ENCODE measurements at places on chromosomes 13 and 19.
A peak's percentile ranks its signal among the peaks of the same experiment; 100 is the strongest.

DNA sequence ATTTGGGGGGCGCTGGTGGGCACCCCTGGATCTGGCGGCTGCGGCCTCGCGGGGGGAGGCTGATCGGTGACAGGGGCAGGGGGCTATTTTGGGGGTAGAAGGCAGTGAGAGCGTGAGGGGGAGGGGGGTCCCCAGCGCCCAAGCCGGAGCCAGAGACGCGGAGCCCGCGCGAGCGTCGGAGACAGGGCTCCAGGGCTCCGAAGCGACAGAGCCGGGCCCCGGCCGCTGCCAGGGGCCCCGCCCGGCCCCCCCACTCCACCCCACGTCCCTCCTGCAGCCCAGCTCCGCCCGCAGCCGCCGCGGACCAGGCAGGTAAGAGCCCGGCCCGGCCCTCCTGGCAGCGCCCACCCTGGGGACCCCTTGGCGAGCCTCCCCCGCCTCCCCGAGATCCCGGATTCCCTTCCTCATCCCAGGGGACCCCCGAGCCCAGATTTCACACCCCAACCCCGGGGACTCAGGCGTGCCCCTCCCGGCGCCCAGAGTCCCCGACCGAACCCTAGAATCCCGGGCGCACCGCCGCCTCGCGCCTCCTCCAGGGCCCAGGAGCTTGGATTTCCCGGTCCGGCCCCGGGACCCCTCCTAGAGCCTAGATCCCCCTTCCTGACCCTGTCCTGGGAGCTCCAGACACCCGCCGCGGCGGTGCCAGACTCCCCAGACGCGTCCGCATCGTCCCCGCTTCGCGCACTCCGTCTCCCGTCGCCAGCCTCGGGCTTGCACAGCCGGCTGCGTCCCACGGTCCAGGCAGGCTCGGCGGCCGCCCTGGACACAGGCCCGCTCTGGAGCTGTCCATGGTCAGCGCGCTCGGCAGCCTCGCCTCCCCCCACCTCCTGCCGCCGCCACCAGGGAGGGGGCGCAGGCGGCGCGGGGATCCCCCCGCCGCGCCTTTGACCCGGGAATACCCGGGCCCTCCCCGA is at the start of gene PPFIA3:
Gene PPFIA3 (plus strand): TSS at position 134 of the 914 bp plus-strand sequence. CDS start 8,330 bp downstream, outside the sequence.
- DNase-seq = no peak

- no peak for DNase-seq
Observed at GRCh38 chr19:18865973-18866799, 29.8 kb downstream of the CERS1 start.

DNA sequence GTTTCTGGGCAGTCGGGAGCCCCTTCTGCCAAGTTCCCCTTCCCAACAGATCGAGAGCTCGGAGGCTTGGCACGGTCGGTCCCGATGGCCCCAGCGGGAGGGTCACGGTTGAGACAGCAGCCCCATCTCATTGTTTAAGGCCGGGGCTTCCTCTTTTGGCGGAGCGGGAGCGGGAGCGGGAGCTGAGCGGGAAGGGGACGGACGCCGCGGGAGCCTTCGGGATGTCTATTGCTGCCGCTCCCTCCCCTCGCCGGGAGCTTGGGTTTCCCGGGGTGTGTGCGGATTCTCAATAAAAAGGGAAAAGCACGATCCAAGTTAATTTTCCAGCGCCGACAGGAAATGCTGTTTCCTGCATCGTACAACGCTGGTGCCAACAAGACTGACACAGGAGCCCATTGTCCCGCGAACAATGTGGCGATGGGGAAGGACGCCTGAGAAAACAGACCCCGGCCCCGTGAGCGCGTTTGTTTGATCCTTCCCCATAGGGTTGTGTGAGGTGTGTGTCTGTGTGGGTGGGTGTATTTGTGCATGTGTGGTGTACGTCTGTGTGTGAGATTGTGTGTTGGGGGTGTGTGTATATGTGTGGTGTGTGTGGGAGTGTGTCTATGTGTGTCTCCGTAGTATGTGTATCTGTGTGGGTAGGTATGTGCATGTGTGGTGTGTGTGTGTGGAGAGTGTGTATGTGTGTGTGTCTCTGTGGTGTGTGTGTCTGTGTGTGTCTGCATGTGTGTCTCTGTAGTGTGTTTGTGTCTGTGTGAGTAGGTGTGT is 36.3 kb upstream of the FLT1 start:
- no peak for DNase-seq

DNA sequence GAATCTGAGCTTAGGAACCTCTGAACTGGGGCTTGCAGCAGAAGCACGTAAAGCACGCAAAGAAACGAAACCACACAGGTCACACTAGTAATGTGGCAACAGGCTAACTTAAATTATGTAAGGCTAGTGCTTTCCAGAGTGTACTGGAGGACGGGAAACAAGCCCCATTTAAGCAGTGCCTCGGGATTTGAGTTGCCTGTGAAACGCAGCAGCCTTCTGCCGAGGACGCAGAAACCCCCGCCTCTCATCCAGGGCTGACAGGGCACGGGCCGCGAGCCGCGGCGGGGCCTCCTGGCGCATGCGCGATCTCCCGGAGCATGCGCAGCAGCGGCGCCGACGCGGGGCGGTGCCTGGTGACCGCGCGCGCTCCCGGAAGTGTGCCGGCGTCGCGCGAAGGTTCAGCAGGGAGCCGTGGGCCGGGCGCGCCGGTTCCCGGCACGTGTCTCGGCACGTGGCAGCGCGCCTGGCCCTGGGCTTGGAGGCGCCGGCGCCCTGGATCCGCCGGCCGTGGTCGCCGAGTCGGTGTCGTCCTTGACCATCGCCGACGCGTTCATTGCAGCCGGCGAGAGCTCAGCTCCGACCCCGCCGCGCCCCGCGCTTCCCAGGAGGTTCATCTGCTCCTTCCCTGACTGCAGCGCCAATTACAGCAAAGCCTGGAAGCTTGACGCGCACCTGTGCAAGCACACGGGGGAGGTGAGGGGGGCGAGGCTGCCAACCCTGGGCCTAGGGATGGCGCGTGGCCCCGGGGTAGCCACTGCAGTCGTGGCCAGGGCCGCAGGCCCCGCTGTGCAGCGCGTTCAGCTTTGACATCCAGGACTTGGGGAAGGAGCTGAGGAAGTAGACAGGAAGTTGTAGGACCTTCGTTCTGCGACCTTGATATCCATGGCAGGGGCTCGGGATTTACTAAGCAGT is at the start of gene GTF3A:
Gene GTF3A (plus strand): TSS at position 374 of the 912 bp plus-strand sequence.
- DNase-seq = peak; percentile 64

- no peak for DNase-seq
Observed at GRCh38 chr13:26599860-26600259, 42.4 kb downstream of the WASF3 start.

DNA sequence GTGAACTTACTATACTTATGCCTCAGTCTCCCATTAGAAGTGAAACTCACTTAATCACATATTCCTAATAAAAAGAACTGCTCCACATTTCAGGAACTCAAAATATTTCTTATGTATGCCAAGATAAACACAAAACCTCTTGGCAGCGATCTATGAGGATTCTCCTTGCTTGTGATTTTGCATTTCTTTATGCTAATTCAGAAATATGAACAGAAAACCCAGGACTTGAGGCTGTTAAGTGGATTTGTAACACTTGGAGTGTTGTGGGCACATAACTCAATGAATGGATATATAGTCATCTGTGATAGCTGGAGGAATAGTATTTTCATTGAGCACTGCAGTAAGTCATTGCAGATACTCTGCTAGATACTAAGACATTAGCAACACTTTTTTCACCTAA is 5.6 kb upstream of the KATNAL1 start:
- DNase-seq = no peak

DNA sequence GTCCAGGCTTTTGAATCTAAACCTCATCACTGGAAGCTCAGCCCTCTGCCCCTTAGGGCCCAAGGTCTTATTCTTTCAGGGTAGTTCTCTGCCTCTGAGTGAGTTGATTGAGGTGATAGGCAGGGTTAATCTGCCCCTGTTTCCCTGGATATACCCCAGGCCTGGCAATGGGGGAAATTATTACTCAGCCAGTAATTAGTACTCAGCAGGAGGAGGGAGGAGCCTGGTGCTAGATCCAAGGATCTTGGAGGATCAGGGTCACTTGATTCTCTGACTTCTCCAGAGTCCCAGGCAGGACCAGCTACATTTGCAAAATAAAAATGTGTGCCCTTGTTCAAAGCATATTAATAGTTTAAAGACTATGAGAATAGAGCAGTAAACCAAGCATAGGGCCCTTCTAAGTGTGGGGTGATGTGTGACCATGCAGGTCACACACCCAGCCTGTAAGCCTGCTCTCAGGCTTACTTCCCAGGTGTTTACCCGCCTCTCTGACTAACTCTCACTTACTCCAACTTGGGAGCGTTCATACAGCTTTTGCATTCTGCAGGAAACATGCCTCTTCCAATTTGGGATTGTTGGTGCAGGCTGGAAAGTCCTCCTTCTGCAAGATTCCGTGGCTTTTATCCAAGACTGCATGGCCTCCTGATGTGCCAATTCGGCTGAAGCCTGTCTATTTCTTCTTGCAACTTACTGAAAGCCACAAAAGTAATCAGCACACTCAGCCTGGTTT is 7.9 kb upstream of the STK24 start:
- DNase-seq = no peak

GRCh38 chr13:50998326-50998725 is 88.7 kb downstream of the RNASEH2B start:
- no peak for DNase-seq

DNA sequence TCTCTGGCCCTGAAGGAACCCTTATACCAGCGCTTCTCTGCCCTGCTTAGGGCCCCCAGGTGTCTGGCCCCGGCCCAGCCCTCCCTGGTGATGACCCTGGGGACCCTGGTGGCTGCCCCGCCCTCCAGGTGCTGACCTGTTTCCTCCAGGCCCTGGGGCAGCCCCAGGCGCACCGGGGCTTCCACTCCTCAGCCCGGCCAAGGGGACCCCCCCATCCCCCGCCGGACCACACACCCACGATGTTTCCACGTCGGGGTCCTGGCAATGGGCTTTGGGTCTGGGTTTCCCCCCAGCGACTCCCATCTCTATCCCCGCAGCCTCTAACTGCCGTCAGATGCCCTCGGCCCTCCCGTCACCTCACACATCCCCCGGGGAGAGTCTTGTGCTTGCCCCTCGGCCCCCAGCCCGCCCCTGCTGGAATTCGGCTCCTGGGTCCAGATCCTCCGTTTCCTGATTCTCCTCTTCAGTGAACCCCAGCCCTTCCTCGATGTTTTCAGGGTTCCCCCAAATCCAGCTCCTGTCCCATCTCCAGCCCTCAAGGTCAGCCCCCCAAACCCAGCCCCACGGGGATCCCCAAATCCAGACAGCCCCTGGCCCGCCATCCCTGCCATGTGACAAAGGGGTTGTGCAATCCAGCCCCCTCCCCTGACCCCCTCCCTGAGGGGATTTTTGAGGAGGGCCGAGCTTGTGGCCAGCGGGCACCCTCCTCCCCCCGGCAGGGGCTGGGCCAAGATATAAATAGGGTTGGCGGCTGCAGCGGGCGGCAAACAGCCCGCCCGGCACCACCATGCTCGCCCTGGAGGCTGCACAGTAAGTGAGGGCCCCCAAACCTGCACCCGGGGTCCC is at the start of gene SPIB:
Gene SPIB (plus strand): TSS at position 763 of the 846 bp plus-strand sequence. CDS start 25 bp downstream, at position 788.
- no peak for DNase-seq

DNA sequence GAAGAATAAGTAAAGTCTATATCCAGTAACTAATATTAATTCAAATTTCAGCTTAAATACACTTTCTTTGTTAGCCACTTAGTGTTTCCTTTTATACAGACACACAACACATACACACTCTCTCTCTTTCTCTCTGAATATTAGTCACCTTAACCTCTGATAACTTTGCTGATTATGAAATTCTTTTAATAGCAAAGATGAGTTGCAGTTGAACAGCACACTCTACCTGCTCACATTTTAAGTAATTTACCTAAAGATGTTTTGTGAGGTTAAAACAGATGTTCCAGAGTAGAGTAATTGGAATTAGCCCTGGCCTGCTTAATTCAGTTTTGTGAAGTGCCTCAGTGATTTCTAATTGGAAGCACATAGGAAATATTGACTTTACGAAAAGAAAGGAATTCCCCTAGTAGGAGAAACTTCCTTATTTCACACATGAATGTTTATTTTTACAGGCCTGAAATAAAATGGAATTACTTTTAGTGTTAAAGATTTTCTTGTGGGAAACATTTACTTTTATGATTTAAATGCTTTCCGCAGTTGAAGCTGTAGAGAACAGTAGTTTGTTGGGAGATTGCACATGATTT is 184.3 kb downstream of the MYO16 start:
- DNase-seq = no peak

GRCh38 chr19:16433986-16434385 is 37.8 kb downstream of the EPS15L1 start:
- no peak for DNase-seq

DNA sequence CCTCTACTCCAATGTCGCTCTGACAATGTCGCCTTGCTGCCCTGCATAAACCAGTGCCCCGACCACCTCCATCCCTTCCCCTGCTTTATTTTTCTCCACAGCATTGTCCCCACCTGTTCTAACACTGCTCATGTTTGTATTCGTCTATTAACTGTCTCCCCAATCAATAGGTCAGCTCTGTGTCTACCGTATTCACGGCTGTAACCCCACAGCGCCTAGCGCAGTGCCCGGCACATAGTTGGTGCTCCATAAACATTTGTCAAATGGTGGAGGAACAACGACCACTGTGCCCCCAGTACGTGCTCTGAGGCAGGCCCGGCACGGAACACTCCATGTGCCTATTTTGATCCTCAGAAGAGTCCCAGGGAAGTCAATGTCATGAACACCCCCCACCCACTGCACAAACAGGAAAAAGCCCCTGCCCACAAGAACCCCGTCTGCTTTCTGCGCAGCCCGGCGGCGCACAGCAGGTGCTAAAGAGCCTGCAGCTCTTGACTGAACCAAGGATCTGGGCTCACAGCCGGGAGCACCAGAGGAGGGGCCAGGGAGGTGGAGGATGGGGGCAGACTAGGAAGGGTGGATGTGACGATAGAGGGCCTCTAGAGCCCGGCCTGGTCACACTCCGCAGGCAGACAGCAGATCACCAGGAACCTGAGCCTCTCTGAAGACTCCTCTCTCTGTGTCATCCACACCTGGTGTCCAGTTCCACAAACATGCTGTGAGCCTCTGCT is 1.8 kb upstream of the CEACAM16 start:
- DNase-seq = no peak

GRCh38 chr13:80338781-80339562 is 2.0 kb downstream of the SPRY2 start:
- no peak for DNase-seq

GRCh38 chr13:20428666-20429644 is 96.7 kb downstream of the CRYL1 start:
- DNase-seq = no peak

GRCh38 chr13:59487883-59488282 is 675.8 kb downstream of the DIAPH3 start:
- DNase-seq = no peak

DNA sequence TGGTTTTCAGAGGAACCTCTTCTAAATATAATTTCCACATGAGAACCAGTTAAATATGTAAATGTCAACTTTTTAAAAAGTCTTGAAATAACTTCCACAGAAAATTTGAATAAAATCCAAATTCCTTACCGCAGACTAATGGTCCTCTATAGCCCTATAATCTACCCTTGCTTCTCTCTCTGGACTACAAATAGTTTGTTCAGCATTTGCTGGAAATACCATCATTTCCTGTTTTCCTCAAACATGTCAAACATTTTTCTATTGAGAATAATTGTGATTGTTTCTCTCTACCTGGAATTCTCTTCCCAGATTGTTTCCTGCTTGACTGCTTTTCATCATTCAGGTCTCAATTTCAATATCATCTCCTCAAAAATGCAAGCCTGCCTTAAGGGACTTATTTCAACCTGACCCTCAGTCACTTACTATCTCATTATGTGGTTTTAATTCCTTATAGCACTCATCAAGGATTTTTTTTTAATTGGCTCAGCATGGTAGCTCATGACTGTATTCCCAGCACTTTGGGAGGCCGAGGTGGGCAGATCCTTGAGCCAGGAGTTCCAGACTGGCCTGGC is 898.9 kb upstream of the MIR17HG start:
- no peak for DNase-seq
